ENCODE measurements at places on chromosomes 5 and 9.

GRCh38 chr5:141363952-141364660, at the start of gene PCDHGA5:
Gene PCDHGA5 (plus strand): TSS chr5:141364162. CDS start chr5:141364331, 169 bp downstream.
- no peak for DNase-seq

GRCh38 chr9:98944057-98944733, 488 bp downstream of the COL15A1 start:
- no peak for DNase-seq

DNA sequence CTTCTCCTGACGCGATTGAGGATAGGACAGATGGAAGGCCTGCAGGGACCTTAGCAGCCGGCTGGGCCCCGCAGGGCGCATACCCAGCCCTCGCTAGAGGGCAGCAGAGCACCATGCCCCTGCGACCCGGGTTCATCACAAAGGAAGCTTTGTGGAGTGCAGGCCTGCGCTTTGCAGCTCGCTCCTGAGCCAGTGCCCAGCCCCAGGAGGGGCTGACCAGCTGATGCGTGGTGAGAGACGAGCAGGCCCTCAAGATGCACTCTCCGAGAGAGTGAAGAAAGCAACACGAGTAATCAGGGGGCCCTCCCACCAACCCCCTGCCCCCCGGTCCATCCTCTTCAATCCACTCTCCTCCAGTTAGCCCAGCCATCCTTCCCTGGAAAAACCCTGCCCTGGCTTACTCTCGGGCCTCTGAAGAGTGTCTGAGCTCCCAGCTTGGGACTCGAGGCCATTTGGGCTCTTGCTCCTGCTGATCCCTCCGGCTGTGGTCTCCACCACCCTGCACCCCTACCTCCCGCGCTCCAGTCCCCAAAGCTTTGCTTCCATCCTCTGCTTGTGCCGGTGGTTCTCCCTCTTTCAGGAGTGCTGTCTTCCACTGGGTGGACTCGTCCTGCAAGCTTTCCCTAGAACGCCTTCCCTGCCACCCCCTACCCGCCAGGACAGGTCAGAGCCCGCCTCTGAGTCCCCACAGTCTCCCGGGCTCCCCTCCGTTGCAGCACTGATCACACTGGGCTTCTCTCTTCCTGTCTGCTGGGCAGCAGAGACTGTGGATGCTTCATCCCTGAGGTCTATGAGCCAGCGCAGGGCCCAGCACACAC, 9.1 kb upstream of the KIF12 start:
- peak; percentile 23 for DNase-seq

DNA sequence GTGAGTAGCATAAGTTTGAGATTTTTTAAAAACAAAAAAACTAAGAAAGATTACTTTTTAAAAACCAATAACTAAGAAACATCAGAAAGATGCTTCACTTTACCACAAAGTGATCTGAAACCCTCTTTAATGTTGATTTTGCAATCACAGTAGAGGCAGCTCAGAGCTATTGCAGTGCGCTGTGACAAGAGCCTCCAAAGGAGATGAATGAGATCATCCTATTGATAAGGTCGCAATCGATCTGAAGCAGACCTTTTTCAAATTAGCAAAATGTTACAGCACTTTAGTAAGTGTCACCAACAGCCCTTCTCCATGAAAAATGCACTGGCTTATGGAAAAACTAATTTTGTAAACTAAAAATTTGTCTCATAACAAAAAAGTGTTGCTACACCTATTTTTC, 284.6 kb upstream of the EFNA5 start:
- DNase-seq: no peak

- DNase-seq: no peak
Measured at GRCh38 chr9:549455-549997, 292.0 kb upstream of the DMRT1 start.

GRCh38 chr5:57435701-57436134, 46.9 kb downstream of the ACTBL2 start:
- DNase-seq: no peak

DNA sequence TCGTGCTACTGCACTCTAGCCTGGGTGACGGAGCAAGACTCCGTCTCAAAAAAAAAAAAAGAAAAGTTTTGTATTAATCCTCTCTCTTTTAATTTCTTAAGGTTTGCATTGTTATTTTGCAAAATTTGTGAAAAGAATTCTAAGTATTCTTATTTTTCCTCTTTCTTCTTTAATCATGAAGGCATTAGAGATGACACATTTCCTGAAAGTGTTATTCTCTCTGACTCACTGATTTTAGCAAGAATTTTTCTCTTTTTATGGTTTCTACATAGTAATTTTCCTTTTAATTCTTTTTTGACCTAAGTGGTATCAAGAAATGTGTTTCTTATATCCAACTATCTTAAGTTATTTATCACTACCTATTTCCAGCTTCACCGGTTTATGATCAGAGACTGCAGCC, 78.0 kb downstream of the NSUN2 start:
- DNase-seq: no peak

- no peak for DNase-seq
Measured at GRCh38 chr9:131611586-131612315, 66.4 kb downstream of the PRRT1B start.

GRCh38 chr5:62762503-62762902, 183.9 kb downstream of the LRRC70 start:
- DNase-seq: no peak

DNA sequence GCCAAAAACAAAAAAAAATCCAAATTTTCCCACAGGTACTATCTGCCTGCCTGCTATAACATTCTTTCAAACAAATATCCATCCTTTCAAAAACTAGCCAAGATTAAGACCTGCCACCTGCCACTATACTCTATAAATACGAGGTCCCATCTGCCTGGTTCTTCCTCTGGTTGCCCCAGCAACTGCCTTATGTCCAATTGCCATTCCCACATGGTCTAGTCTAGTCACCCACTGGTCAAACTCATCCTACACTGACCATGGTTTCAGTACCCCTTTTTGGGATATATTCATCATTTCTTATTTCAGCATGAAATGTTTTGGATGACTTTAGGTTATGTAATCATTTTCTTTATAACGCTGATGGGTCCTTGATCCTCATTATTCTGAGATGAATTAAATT, 95.1 kb upstream of the CCNG1 start:
- DNase-seq: no peak

GRCh38 chr5:95669985-95670384, 12.8 kb downstream of the SPATA9 start:
- no peak for DNase-seq

- DNase-seq: no peak
Measured at GRCh38 chr5:40074826-40075225, 604.9 kb upstream of the PTGER4 start.

GRCh38 chr5:76038212-76038611, 45.0 kb upstream of the SV2C start:
- DNase-seq: no peak

GRCh38 chr9:73200694-73201452, 49.2 kb downstream of the ANXA1 start:
- DNase-seq: no peak

- no peak for DNase-seq
Measured at GRCh38 chr5:15693933-15694332, 194.0 kb downstream of the FBXL7 start.

- no peak for DNase-seq
Measured at GRCh38 chr5:87081511-87082372, 185.9 kb upstream of the RASA1 start.

GRCh38 chr5:6496636-6497035, 48.0 kb downstream of the UBE2QL1 start:
- DNase-seq: no peak

DNA sequence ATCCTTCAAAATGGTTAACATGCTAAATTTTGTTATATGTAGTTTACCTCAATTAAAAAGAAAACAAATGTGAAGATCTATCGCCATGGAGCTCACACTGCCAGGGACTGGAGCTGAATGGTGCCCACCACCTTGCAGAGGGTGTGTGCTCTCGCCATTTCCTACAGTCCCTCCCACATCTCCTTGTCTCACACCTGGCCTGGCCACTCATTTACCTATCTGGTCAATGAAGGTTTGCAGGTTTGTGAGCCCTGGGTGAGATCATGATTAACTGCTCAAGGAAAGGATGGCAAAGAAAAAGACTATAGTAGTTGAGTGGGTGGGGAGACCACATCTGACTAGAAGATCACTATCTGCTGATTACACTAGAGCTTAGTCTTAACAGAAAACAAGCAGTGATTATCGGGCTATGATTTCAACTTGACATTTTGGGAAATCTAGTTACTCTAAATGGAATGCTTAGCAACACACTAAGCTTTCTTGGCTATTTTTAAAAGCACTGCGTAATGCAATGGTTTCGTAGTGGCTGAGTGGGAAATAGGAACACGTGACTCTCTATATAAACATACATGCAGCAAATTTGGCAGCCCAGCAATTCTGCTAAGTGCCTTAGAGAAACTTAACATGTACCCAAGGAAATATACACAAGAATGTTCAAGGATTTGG, 27.3 kb downstream of the PUM3 start:
- no peak for DNase-seq

DNA sequence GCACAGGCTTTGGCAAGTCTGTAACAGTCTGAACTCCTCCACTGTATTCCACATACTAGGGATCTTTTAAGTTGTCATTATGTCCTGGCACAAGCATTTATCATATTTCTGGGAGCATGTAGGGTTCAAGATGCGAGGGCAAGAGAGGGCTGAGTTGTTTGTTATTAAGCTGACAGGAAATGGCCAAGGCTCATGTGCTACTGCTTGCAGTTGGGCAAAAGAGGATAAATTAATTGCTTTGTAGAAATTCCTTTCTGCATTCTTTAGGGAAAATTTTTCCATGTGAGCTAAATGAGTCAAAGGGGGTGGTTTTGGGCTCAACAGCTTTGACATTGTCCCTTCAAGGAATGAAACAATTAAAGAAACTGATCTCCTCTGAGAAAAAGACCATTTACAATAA, 35.4 kb downstream of the DOCK8 start:
- no peak for DNase-seq

DNA sequence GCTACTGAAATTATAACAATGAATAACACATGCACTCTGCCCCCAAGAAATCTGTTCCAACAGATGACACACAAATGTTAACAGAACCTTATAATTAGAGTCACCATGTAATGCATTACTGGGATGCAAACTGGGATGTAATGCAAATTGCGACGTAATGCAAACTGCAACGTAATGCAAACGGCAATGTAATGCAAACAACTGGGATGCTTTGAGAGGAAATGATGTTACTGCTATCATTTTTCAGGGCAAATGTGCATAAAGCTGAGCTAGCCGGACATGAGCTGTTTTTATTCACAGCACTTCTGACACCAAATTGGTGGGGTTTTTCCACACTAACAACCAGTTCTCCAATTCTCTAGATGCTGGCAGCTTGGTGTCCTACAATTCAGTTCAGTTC, 117.2 kb downstream of the ADAMTS16 start:
- DNase-seq: no peak

DNA sequence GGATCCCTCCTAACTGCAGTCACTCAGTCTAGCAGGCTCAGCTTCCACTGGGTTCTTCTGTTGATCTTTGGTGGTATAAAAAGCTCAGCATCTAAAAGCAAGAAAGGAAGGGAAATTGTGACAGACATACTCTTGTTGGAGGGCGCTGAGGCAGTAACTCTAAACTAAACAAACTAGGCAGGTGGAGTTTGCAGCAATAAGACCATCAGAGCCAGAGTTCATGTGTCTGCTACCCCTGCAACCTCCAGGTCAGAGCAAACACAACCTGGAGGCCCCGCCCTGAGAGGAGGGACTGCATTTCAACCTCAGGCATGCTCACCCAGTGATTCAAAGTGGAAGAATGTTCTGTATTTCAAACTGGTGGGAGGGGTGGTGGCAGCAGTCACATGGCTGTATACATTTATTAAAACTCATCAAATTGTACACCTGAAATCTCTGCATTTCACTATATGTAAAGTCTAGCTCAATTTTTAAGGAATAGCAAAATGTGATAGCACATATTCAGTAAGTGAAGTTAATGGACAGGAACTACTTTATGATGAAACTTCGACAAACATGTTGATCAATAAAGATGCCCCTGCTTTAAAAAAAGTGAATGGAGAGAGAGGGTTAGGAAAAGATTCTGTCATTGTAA, 7.1 kb downstream of the ACTL7A start:
- no peak for DNase-seq

DNA sequence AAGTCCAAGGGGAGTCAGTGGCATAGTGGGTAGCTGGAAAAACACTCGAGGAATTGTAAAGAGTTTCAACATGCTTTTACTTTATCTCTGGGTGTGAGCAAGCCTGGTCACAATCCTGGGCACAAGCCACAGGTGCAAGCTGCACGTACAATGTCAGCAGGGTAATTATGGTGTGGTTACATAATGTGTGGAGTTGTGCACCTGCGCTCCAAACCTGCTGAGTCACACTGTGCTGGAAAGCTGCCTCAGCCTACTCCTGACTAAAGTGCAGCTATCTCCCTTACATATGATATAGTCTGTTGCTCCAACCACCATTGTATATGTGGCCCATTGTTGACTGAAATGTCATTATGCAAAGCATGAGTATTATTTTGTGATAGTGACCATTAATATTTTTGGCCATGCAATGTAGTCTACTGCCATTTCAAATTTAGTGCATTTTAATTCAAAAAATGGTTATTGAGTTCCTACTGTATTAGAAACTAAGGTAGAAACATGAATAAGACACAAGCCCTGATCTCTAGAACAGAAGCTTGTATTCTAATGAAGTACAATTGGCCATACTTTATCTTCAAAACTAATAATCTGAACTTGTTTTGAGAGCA, 160.9 kb upstream of the SLC30A5 start:
- no peak for DNase-seq

DNA sequence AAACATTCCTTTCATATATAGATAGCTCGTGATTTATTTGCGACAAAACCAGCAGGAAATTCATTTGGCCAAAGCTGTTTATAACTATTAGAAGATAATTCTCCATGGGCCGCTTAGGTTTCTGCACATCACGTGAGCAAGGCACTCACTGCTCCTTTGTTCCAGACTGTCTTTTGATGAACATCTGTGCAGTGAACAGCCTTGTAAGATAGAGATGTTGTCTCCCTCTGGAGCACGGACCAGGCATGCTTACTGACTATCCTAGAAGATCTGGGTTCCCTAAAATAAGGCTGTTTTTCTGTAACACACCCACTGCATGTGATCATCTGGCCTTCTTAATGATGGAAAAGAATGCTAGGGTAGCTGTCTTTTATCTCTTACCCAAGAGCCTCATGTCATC, 30.9 kb downstream of the YIPF5 start:
- no peak for DNase-seq

- no peak for DNase-seq
Measured at GRCh38 chr5:33753704-33754103, 138.1 kb downstream of the ADAMTS12 start.

- DNase-seq: no peak
Measured at GRCh38 chr9:13446286-13446937, 166.9 kb upstream of the MPDZ start.

DNA sequence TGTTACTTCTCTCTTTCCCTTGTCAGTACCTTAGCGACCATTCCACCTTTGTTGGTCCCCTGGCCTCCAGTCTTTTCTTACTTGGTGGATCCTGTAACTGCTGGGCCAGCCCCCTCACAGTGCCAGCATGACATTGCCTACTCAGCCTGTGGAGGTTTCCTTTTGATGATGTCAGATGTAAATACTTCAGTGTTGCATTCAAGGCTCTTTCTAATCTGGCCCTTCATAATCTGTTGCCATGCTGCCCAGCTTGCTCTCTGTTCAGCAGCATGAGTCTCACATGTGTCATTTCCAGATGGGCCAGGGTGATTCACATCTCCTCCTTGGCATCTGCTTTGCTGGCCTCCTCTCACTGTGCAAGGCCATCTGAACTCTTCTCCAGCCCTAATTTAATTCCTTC, 57.1 kb downstream of the MAST4 start:
- no peak for DNase-seq

- no peak for DNase-seq
Measured at GRCh38 chr9:127183814-127184582, 61.6 kb upstream of the ANGPTL2 start.
